GM12864 (cell line): ENCODE measurements at places on chromosomes 6 and 20.

DNA sequence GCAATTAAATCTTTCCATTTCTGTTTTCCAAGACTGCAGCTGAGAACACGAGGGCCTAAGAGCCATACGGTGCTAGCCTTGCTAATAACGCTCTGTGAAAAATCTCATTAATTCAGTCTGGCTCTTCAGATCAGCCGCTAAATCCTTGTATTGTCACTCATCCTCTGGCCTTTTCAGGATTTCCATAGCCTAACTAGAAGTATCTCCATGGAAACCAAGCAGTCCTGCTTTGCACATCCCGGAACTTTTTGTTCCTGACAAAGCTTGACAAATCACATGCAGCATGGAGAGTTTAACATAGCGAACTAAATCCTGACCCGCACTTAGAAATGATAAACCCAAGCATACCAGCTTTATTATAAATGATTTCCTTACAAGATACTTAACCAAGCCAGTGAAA, 383.7 kb downstream of the CD83 start:
- no peak for DNase-seq

DNA sequence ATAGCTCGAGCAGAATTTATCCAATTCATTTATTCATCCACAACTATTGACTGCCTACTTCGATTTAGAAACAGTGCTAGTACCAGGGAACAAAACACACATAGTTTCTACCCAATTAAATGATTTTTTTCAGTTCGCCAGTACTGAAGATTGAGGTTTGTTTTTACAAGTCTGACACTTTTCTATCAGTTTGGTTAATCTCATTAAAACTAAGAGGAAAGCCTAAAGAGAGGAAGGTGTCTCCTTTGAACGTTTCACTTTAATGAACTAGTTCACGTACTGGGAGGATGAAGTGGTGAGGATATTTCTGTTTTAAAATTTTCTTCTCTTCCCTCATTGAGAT, 570 bp upstream of the ANKS1A start:
- DNase-seq = no peak

DNA sequence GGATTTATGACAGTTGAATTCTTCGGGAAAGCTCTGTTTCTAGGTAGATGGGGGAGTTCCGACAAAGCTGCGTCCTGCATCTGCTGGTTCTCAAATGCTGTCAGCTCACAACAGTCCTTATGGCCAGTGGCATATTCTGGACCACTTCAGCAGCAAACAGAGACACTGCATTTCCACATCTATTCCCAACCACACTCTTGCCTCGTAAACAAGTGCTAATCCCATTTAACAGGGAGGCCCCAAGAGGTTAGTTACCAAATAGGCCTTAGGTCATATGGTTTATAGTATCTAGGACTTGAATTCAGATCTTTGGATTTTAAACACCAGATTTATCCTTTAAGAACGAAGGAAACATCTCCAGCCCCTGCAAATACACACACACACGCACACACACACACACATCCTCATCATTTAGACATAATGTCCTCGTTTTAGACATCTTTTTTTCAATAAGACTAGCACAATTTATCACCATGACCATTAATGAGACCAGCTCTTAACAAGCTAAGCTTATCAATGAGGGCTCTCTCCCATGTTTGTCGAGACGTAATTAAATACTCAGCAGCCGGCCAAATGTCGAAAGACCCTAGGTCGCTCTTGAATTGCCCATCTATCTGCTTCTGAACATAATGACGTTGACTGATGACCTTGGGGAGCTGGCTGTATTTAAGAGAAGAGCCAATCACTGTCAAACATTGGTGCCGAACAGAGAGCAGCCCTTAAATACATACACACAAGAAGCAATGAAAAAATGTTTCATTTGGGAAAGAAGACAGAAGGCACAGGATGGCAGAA, 84.5 kb downstream of the PSMG4 start:
- DNase-seq = no peak

DNA sequence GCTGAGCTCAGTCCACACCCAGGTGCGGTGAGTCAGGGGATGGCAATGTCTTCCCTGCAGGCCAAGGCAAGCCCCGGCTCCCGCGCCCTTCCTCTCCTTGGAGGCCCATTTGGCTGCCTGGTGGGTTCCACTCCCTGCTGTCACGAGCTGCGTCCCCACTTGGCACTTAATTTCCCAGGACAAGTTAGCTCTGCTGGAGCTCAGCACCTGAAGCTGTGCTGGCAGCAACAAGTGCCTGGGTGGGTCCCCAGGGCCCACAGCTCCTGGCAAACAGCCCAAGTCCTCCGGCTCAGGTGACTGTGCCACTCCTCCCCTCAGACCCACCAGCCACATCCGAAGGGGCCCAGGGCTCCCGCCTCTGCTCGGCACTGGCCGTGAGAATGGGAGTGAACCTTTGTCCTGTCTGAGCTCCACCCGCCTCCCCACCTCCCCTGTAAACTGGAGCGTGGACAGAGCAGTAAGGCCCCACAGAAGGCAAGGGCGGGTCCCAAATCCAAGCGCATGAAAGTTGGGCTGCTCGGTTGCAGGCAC, 16.9 kb downstream of the LAMA5 start:
- DNase-seq = no peak

DNA sequence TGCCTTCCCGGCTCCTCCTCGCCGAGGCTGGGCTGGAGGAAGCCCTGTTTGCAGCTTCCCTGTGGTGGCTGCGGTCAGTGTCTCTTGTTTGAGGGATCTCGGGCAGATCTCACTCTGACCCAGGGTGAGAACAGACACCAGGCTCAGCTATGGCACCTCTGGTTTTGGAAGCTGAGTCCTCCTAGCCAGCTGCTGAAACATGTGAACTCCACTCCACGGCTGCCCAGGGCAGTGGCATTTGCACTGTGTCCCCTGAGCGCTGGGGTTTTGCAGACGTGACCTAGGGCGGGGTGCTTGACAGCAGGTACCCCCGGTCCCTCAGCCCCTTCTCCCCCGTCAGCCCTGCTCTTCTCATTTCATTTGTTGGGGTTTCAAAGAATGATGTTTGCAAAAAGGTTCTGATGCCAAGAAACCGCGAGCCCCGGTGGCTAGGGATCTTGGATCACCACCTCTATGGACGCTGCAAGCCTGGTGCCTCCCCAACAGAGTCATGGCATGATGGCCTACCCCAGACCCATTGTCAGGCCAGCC, 55.0 kb upstream of the DACT2 start:
- DNase-seq = no peak

DNA sequence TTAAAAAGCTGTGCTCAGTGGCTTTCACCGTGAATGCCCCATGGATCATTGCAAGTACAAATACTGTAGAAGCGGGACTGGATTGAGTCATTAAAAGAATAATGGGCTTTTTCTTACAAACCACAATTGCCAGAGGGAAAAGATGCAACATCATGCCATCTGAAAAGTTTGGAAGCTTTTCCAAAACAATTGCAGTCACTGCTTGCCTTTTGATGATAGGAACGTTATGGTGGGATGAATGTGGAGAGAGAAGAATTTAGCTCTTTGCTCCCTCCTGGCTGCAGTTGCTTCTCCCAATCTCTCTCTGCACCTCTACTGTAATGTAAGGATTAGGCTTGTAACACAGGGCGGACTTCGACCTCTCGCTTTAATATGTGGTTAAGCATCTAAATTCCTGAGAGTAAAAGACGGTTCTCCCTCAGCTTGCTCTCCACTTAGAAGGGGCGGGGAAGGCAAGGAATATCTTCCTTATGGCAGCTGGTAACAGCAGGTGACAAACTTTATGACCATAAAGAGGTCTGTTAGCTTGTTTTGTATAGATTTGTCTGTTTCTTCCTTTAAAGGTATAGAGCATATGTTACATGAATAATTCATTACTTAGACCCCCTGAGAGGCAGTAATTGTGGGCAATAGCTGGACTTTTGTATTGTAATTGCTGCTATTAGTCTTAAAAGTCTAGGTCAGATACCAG, 376.1 kb downstream of the UTRN start:
- no peak for DNase-seq

GRCh38 chr6:169832247-169832948, 81.0 kb downstream of the ERMARD start:
- no peak for DNase-seq

DNA sequence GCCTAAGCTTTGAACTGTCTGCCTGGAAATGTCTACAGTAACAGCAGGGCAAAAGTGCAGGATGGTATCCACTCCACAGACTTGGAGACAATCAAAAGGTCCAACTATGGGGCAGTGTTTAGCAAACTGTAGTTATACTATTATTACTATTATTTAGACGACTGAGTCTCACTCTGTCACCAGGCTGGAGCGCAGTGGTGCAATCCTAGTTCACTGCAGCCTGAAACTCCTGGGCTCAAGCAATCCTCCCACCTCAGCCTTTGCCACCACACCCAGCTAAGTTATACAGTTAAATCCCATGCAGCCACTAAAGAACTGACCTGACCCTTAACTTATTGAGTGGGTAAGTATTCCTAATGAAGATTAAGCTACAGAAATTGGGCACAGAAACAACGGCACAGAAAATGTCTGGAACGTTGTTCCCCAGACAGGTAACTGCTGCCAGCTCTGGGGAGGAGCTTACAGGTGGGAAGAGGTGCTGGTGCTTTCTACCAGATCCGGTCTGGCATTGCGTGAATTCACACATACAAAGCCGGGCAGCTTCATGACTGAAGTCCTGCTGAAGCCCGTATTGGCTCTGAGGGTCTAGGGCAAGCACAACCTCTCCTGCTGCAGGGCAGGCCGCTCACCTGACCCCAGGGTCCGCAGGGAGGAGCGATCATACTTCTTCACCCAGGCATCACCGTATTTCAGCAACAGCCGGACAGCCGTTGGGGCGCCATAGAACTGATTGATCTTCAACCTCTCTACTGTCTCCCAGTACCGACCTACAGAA, 27.0 kb upstream of the APMAP start:
- DNase-seq = no peak

GRCh38 chr6:159978291-159979135, 9.6 kb downstream of the IGF2R start:
- DNase-seq = no peak

DNA sequence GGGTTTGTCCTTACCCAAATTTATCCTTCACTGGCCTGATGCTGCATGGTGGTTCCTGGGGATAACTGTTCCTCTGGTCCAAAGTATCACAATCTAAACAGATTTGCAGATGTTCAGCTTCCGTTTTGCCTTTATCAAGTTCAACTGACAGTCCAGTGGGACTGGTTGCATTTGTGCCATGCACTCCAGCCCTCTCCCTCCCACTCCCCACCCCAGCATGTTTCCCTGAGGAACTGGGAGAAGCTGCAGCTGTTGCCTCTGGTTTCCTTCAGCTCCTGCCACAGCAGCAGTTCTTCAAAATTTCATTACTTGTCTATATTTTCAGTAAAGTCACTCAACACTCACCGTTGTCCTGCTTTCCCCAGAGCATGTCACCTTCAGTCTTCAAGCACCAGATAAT, 39.5 kb upstream of the KIF16B start:
- DNase-seq = no peak

GRCh38 chr20:48897305-48898010, 24.1 kb upstream of the ARFGEF2 start:
- DNase-seq = no peak

- DNase-seq = no peak
Measured at GRCh38 chr20:36237477-36237876, 1.2 kb downstream of the AAR2 start.

GRCh38 chr20:1537731-1538058, 19.8 kb downstream of the SIRPD start:
- DNase-seq = peak; percentile 34

DNA sequence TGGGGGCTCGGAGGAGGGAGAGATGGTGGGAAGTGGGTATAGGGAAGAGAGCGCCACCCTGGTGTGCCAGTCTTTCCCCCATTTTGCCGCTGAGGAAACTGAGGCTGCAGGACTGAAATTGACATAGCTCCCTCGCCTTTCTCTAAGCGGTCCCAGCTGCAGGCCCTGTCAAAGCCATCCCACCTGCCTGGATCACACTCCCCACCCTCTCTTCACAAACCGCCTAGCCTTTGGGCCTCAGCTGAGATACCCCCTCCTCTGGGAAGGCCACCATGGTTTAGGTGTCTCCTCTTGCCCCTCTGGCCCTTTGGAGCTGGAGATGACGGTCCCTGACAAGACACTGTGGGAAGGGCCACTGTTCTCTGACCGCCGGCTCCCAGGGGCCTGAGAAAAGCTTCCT, 16.9 kb downstream of the SRC start:
- DNase-seq = no peak

GRCh38 chr6:144317736-144318135, 32.6 kb downstream of the UTRN start:
- DNase-seq = no peak

DNA sequence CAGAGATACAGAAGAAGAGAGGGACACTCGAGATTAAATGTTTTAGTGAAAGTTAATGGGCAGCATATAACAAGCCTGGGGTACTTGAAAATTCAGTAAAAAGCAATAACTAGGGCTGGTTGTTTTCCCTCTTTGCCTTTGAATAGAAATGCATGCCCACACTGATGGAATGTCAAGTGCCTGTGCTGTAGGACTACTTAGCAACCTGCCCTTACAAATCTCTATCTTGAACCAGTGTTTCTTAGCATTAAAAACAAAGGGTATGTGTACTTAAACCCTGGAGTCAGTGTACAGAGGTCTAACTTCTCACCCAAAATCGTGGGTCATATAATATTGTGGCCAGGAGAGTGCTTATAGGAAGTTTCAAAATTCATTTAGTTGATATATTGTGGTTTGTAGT, 37.1 kb downstream of the RNF144B start:
- no peak for DNase-seq

DNA sequence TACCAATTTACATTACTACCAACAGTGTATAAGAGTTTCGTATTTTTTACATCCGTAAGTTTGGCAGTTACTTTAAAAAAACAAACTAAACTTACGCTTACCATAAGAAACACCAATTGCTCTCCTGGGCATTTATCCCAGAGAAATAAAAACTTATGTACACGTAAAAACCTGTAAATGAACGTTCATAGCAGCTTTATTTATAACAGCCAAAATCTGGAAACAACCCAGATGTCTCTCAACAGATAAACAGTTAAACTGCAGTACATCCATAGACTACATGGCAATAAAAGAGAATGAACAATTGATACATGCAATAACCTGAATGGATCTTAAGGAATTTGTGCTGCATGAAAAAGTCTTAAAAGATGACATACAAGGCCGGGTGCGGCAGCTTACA, 30.7 kb downstream of the NCR2 start:
- DNase-seq = no peak

DNA sequence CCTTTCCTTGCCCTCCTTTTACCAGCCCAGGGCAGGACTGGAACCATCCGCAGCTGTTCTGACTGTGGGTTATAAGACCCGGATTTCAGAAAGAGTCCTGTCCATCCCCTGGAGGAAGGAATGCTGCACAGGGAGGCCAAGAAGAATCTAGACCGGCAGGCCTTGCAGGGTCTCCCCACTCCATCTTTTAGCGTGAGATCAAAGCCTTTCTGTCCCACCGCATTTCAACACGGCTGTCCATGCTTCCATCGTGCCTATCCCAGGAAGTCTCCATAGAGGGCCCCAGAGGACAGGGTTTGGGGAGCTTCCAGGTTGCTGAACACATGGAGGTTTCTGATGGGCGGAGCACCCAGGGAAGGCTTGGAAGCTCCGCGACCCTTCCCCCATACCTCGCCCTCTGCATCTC, 79.3 kb upstream of the AGPAT4 start:
- no peak for DNase-seq

GRCh38 chr20:33897313-33897912, 86.3 kb downstream of the CHMP4B start:
- no peak for DNase-seq

- DNase-seq = no peak
Measured at GRCh38 chr20:32282461-32282860, 5.0 kb downstream of the KIF3B start.

GRCh38 chr6:26299286-26300042, 65.5 kb upstream of the BTN3A2 start:
- DNase-seq = no peak

- DNase-seq = no peak
Measured at GRCh38 chr20:25036331-25036936, 21.5 kb downstream of the ACSS1 start.

- DNase-seq = no peak
Measured at GRCh38 chr20:7723284-7723683, 217.0 kb downstream of the HAO1 start.
